Activated CD4-positive, alpha-beta T cell treated with anti-CD3 and anti-CD28 coated beads for 48 hours (primary cell): ENCODE measurements at places on chromosomes 5 and 9.

DNA sequence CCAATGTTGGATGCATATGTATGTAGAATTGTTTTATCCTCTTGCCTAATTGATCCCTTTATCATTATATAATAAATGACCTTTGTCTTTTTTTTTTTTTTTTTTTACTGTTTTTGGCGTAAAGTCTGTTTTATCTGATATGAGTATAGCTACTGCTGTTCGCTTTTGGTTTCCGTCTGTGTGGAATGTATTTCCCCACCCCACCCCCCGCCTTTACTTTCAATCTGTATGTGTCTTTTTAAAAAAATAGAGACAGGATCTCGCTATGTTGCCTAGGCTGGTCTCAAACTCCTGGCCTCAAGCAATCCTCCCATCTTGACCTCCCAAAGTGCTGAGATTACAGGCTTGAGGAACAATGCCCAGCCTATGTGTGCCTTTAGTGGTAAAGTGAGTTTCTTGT is 11.3 kb downstream of the AHRR start:
- DNase-seq: peak; percentile 73

DNA sequence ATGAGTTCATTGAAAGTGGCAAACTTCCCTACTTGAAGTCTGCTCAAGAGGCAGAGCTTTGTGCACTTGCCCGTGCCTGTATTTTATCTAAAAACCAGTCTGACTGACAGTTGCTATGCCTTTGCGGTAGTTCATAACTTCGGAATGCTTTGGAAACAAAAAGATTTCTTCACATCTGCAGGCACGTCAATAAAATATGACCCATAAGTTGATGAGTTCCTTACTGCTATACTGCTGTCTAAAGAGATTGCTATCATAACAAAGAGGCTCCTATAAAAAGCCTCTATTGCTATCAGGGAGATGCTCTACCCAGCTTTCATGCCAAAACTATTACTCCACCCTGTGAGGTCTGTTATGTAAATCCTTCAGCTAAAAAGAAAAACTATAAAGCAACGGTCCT is 25.4 kb upstream of the RNF20 start:
- DNase-seq: no peak

DNA sequence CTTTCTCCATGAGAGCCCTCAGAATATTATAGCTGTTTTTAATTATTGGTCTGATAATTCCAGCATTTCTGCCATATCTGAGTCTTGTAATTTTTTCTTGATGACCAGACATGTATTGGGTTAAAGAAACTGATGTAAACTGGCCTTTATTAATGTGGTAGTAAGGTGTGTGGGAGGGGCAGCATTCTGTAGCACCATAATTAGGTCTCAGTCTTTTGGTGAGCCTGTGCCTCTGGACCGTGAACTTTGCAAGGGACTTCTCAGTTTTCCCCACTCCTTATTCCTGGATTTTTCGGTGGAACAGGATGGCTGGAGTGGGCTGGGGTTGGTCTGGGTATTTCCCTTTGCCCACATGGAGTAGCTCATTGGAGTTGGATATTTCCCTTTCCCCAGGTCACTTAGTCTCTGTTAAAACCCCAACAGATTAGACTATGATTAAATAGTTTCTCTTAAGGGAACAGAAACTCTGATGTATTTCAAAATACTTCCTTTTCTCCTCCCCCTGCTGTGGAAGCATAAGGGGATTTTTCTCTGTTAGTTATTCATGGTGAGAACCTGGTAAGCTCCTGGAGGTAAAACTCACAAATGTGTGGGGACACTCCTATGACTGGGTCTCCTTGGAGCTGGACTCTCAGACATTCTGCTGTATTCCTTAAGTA is 52.4 kb downstream of the FSD1L start:
- DNase-seq: no peak

DNA sequence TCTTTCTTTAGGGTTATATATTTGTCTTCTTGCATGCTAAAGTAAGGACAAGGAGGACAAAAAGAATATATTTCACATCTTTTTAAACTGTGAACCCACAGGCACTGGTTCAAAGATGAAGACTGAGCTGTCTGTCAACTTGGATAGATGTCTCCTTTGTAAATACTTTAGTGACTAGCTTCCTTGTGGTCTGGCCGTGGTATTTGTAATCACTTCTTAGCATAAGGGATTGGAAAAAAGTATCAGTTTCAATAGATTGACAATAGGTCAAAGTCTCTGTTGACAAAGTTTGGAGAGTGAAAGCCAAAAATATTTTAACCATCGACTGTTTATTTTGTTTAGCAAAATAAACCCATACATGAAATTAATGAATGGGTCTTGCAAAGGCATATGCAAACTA is 91.4 kb downstream of the TMEM167A start:
- no peak for DNase-seq

- peak; percentile 39 for DNase-seq
Observed at GRCh38 chr9:130938652-130939404, at the start of gene FIBCD1. TSS of gene FIBCD1 (minus strand) at chr9:130939247. CDS start at chr9:130938607, 640 bp downstream.

GRCh38 chr5:167658889-167659288 is 632.6 kb upstream of the WWC1 start:
- DNase-seq: no peak

DNA sequence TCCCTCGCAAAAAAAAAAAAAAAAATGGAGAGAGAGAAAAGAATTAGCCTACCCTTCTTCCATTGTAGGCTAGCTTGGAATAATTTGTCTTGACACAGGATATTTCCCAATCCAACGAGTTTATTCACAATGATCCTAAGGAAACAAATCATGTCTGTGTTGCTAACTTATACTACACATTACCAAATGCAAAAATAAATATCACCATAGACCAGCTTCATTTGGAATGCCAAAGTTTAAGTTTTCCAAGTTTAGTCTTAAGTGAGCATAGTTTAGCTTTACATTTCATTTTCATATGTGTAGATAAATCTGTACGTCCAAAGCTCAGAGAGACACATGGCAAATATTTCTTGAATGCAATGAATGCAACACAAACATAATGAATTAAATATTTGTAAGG is 1106.2 kb upstream of the DMAC1 start:
- no peak for DNase-seq

GRCh38 chr5:56050551-56051255 is 55.9 kb upstream of the IL6ST start:
- no peak for DNase-seq

DNA sequence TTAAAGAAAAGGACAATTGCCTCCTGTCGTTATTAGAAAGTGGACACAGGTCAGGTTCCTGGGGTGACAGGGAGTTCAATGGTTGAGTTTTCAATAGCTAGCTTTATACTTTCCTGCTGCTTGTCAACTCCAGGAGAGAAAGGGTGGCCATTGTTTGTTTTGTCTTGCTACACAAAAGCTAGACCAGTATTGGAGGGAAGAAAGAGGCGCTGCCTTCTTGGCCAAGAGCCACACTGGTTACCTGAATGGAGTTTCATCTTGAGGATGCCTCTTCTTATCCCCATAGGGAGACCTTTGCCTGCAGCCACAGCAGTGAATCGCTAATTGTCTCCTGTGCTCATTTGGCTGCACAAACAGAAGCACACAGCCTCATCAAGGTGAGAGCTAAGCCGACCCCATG is 279.4 kb upstream of the GRIA1 start:
- DNase-seq: no peak

DNA sequence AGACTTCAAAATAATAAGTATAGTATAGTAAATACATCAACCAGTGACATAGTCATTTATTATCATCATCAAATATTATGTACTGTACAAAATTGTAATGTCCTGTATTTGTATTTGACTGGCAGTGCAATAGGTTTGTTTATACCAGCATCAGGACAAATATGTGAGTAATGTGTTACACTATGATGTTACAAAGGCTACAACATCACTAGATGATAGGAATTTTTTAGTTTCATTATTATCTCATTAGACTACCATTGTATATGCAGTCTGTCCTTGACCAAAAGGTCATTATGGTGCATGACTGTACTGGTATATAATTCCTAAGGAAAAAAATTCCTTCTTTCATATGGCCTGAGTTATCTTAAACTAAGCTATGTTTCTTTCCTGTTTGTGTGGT is 63.6 kb upstream of the VCAN start:
- DNase-seq: no peak

DNA sequence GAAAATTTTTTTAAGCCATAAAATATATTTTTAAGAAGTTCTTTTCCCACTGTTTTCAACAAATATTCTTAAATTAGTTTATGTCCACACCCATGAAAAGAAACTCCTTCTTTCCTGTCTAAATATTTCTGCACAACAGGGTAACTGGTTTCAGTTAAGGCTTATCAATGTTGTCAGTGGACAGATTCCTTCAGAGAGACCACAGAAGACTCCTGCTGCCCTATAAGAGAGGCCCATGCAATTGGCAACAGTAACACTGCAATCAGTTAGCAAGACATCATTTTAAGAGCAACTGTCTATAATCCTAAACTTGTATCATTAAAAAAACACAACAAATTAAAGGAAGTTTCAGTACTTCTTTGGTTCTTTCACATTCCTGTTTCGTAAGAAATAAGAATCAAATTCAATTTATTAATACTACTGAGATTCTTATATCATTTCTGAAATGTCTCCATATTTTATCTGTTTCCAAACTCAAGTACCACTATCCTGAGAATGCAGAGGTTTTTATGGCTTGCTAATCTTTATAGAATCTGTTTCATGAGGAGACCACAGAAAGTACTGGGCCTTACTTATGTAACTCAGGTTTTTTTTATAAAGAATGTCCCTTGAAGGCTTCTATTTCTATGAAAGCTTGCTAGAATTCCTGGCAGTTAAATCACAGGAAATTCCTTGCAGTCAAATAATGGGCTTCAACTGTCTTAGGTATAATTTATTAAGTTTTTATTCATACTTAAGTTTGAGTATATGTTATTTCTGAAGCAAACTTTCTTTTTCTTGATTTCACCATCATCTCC is 240.2 kb downstream of the RFX3 start:
- no peak for DNase-seq

DNA sequence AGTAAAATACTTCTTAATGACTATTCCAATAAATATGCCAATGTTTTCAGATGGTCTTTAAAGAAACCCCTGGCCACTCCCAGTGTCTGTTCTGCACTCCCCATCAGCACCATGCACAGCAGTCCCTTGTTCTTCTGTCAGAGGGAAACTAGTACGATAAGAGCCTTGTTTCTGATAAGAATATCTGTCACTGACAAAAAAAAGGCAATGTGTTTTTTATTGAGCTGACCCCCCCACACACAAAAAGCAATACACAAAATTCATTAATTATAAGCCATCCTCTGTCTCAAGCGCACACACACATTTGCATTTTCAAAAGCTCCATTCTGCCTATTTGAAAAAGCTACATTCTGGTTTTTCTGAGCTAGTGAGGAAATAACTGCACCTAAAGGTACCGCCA is 119.1 kb downstream of the ENC1 start:
- no peak for DNase-seq

GRCh38 chr5:149837680-149838269 is 106.8 kb downstream of the PDE6A start:
- peak; percentile 18 for DNase-seq

DNA sequence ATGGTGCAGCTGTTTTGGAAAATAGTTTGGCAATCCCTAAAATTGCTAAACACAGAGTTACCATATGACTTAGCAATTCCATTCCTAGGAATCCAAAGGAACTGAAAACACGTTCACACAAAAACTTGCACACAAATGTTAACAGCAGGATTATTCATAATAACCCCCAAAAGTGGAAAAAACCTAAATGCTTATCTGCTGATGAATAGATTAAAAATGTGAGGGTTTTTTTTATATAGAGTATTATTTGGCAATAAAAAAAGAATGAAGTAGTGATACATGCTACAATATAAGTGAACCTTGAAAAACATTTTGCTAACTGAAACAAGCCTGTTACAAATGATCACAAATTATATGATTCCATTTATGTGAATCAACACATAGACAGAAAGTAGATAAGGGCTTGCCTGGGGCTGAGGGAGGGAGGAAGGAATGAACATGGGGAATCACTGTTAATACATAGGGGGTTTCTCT is 45.1 kb upstream of the TRIO start:
- DNase-seq: no peak

DNA sequence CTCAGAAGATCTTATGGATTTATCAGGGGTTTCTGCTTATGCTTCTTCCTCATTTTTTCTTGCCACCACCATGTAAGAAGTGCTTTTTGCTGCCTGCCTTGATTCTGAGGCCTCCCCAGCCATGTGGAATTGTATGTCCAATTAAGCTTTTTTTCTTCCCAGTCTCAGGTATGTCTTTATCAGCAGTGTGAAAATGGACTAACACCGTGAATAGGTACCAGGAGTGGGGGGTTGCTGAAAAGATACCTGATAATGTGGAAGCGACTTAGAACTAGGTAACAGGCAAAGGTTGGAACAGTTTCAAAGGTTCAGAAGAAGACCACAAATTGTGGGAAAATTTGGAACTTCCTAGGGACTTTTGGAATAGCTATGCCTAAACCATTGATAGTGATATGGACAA is 1222.5 kb upstream of the NUDT12 start:
- DNase-seq: no peak

DNA sequence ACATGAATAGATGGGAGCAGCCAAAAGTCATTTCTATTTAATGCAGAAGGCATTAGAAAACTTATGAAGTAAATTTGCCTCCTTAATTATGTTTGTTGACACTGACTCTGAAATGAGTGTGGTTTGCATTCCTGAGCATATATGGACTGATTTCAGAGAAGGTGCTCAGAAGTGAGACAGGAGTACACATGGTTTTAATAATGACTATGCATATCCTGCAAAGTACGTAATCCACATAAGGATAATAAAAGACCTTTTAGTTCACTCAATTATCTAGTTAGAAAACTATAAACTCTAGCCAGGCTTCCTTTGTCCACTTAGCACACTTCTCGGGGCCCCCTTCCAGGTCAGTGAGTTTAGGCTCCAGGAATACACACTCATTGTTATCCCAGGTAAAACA is 75.7 kb upstream of the SNX2 start:
- no peak for DNase-seq

- DNase-seq: no peak
Observed at GRCh38 chr5:87210743-87211142, 56.9 kb upstream of the RASA1 start.

GRCh38 chr9:70880535-70880934 is 240.9 kb downstream of the TRPM3 start:
- DNase-seq: no peak

DNA sequence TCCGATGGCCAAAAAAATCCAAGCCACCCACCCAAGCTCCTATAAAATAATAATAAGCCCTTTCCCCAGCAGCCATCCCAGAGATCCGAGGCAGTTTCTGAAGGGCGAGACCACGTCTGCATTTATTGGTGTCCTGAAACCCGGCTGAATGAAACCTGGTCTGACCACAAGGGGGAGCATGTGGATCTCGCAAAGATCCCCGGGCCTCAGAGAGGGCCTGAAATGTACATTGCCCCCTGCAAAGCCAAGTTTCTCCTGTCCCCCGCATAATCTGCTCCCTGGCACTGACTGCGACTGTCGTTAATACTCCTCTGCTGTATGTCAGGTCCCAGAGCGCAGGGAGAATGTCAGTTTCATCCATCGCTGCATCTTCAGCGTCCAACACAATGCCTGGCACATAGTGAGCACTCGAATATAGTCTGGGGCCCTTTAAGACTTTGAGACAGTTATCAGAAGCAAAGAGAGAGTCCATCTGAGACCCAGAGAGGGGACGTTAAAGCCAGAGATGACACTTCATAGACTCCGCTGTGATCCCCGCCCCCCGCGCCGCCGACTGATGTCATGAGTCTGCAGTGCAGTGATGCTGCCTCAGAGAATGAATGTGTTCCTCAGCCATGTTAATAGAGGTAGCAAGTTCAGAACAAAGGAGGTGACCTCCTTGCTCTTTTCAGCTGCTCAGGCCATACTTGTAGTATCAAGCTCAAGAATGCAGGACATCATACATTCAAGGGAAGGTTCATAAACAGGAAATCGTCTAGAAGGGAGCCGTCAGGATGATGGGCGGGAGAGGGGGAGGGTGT is 74.5 kb upstream of the BARHL1 start:
- peak; percentile 79 for DNase-seq

GRCh38 chr9:116390303-116391228 is 237.0 kb downstream of the PAPPA start:
- DNase-seq: no peak
